Choroid plexus epithelial cell (primary cell): ENCODE measurements at places on chromosomes 7 and 10.

GRCh38 chr10:100896876-100897461 lies 15.8 kb upstream of the SLF2 start:
- DNase-seq: no peak

DNA sequence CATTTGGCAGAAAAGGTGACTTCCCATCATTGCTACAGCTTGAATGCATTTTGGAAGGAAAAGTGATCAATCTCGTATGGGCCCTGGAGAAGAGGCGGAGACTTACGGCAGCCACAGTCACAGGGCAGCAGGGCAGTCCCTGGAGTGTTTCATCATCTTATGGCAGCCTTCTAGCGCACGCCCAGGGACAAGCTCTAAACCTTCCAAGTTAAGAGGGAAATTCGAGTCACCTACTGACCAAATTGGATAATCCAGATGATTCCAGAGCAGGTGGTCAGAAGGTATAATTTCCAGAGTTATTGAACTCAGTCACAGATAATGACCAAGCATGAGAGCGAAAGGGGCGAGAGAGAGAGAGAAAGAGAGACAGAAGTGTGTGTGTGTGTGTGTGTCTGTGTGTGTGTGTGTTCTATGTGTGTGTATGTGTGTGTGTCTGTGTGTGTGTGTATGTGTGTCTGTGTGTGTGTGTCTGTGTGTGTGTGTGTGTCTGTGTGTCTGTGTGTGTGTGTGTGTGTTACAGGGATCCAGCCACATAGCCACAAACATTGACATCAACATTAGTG lies 123.7 kb upstream of the ADAM12 start:
- DNase-seq: no peak

- DNase-seq: peak; percentile 27
Measured at GRCh38 chr7:50667338-50667737, 102.1 kb upstream of the DDC start.

- peak; percentile 37 for DNase-seq
Measured at GRCh38 chr7:92057375-92057774, 76.9 kb downstream of the CYP51A1 start.
